Caco-2 (cell line): ENCODE measurements at places on chromosomes 2 and 18. TPM values are rescaled to one million over a fixed set of nuclear protein-coding genes. Genes with fewer than 3 reads are reported as not detected.

APLF gene
- 3.9 and 4.0 TPM in 2 replicates for total RNA-seq

KIF5C gene
- total RNA-seq = 1.1 and 1.5 TPM in 2 replicates

HYCC2 gene
- 21.8 and 21.9 TPM in 2 replicates for total RNA-seq

PROC gene
- total RNA-seq = 4.1 and 6.4 TPM in 2 replicates

NLRC4 gene
- not detected in 2 replicates for total RNA-seq

ICA1L gene
- total RNA-seq = 3.7 and 5.5 TPM in 2 replicates

ELP2 gene
- 43.2 and 45.9 TPM in 2 replicates for total RNA-seq

DNAJB2 gene
- total RNA-seq = 60.6 and 61.2 TPM in 2 replicates

KCNF1 gene
- 0.28 and 0.29 TPM in 2 replicates for total RNA-seq

GKN1 gene
- not detected in 2 replicates for total RNA-seq

C18orf54 gene
- total RNA-seq = 5.5 and 7.2 TPM in 2 replicates

DUSP2 gene
- 13.4 and 13.6 TPM in 2 replicates for total RNA-seq

NTSR2 gene
- not detected in 2 replicates for total RNA-seq

CNNM3 gene
- total RNA-seq = 62.5 and 69.1 TPM in 2 replicates

TCF7L1 gene
- total RNA-seq = 27.7 and 29.0 TPM in 2 replicates

HOXD1 gene
- not detected in 2 replicates for total RNA-seq
